ENCODE measurements at places on chromosomes 12 and 14.

DNA sequence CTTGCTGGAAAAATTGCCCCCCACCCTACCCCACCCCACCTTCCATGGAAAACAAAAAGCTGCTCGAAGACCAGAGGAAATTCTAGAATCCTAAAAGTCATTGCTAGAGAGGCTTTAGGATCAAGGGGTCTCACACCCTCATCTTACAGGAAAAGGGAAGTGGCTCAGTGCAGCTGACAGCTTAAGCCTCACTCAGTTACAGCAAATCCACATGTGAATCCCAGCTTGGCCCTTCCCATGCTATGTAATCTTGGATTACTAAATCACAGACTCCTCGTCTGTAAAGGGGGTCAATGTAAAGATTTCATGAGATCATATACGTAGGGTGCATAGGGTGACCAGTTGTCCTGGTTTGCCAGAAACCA is 25.9 kb downstream of the CMKLR1 start:
- DNase-seq = no peak

GRCh38 chr12:108204117-108204987 is 75.3 kb downstream of the WSCD2 start:
- no peak for DNase-seq

DNA sequence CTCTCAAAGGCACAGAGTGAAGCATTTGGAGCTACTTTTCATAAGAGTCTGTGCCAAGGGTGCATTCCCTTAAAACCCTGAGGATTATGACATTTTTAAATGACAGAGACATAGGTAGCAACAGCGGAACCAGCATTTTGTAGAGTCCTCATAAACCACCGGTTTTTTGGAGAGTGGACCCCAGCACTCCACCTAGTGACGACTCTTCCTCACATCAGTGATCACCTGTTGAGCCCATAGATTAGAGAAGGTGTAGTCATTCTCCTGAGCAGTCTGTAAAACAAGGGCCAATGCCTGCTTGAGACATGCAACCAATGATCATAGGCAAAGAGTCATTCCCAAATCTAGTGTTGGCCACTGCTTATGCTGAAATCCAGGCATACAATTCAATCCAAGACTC is 399.1 kb downstream of the GXYLT1 start:
- DNase-seq = no peak

- no peak for DNase-seq
Measured at GRCh38 chr12:128286970-128287369, 20.0 kb downstream of the TMEM132C start.

GRCh38 chr12:12156828-12157227 is 86.1 kb downstream of the BCL2L14 start:
- no peak for DNase-seq

DNA sequence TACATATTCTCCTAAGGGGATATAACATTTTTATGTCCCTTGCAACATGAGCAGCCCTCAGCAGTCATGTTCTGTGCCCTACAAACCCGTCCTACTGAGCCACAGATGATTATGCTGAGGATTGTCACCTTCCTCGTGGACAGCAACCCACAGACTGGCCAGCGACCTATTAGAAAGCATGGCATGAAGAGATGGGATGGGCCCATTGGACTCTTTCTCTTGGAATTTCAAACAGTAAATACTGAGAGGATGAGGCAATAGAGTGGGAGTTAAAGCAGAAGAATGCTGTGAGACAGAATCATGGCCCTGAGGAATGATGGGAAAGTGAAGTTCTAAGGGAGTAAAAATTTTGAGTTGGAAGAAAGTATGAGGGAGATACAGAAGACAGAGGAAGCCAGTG is 149.9 kb upstream of the BTG1 start:
- DNase-seq = no peak

DNA sequence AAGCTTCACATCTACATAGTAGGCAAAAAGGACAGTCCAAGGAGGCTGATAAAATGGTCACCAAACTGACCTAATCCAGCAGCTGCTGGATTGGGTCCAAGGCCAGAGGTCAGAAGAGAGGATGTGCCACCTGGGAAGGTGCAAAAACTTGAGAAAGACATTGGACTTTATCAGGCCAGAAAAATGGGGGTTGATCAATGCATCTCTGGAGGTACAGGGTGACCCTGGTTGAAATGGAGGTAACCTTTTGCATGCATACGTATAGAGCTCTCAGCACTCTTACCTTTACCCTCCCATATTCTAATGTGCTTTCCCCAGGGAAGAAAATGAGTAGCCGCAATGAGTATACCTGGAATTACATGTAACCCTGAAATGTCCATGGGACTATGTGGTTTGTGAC is 16.0 kb downstream of the BTG1 start:
- DNase-seq = no peak

Measured in activated gamma-delta T cell (primary cell).